ENCODE measurements at places on chromosomes 1 and 21.

- DNase-seq = no peak
Measured at GRCh38 chr1:110756506-110756905, 81.8 kb upstream of the KCNA3 start.

- DNase-seq = no peak
Measured at GRCh38 chr1:85198864-85199263, 2.0 kb downstream of the SYDE2 start.

- no peak for DNase-seq
Measured at GRCh38 chr1:54249819-54250435, 50.0 kb downstream of the MRPL37 start.

GRCh38 chr1:93798291-93798690 is 80.7 kb downstream of the DNTTIP2 start:
- DNase-seq = no peak

GRCh38 chr1:98963064-98963758 is 41.5 kb downstream of the PLPPR5 start:
- no peak for DNase-seq

DNA sequence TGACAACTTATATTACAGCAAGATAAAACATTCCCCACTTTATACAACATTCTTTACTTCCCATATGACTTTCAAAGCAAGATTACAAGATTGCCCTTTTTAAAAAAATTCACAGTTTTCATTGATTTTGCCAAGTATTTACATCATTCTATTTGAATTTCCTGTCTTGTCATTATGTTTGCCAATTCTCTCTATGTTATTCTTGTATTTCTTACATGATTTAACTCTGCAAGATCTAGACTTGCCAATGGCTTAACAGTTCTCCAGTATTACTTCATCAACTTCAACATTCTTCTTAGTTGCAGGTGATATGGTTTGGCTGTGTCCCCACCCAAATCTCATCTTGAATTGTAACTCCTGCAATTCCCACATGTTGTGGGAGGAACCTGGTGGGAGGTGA is 31.6 kb downstream of the FMO4 start:
- no peak for DNase-seq

- no peak for DNase-seq
Measured at GRCh38 chr1:78624035-78624434, 3.8 kb downstream of the IFI44L start.

GRCh38 chr21:36643374-36644250 is 55.3 kb upstream of the SIM2 start:
- no peak for DNase-seq

All from activated CD4-positive, alpha-beta T cell treated with anti-CD3 and anti-CD28 coated beads, Interleukin-2, amount 50 U/mL, for 4 hours (primary cell).